GM12878 (cell line): ENCODE measurements at places on chromosomes 2 and 18. TPM values are rescaled to one million over a fixed set of nuclear protein-coding genes. Genes with fewer than 3 reads are reported as not detected.

The ONECUT2 gene
- 0.03 TPM in 2 replicates for total RNA-seq

GRCh38 chr2:8549273-8549922 lies 132.5 kb upstream of the ID2 start:
- H3K27me3 ChIP-seq, result no peaks in the 10 kb centered on the region
- H3K4me3 ChIP-seq, result no peak overlapping the region
- H3K4me1 ChIP-seq, result peaks cover 35% of the 10 kb centered on the region
- DNase-seq, result no peak
- no peak overlapping the region for H3K27ac ChIP-seq

- DNase-seq, result no peak
- no peak overlapping the region for H3K27ac ChIP-seq
- no peaks in the 10 kb centered on the region for H3K27me3 ChIP-seq
- no peaks in the 10 kb centered on the region for H3K4me1 ChIP-seq
- no peak overlapping the region for H3K4me3 ChIP-seq
Observed at GRCh38 chr2:127464470-127465257, 46.4 kb downstream of the PROC start.

DNA sequence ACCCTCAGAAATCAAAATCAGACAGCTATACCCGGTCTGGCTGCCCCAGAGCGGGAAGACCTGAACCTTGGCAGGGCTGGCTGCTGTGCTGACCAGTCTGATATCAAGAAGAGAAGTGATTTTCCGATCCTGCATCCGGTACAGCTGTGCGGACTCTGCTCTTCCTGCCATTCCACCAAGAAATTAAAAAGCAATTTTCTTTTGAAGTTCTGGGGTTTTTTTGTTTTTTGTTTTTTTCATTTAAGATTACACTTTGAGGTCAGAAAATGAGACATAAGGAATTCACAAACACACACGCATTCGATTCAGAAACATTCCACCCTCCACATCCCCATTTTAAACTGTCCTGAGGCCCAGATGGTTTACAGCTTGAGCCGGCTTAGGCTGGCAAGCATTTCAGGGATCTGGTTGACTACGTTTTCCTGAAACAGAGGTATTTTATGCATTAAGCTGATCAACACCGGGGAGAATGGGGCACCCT lies 156.5 kb downstream of the COL6A3 start:
- H3K36me3 ChIP-seq, result no peaks in the 10 kb centered on the region
- H3K4me1 ChIP-seq, result no peaks in the 10 kb centered on the region
- H3K27ac ChIP-seq, result no peak overlapping the region
- H3K27me3 ChIP-seq, result no peaks in the 10 kb centered on the region
- no peak overlapping the region for H3K4me3 ChIP-seq
- DNase-seq, result no peak

DNA sequence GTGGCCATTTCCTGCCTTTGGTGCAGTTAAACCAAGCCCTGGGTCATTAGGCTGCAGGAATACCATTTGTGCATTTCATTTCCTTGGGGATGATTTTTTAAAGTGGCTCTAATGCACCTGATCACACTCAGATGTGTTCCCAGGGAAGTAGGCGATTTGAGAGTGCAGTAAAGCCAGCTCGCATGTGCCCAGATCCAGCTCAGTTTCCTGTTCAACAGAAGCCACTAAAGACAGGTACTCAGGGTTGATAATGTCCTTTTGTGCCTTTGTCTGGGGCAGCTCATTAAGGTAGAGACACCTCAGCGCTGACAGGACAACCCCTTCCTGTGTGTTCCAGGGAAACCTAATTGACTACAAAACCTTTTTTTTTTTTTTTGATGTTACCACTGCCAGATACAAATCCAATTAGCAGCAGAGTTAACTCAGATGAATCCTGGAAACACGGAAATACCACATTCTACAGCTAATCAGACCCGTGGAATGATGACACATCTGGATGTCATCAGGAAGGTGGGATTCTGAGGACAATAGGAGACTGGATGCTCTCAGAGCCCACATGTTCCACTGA lies 15.2 kb upstream of the CHRNA1 start:
- no peak for DNase-seq
- no peaks in the 10 kb centered on the region; the same call in 1 of the 2 replicates for H3K27me3 ChIP-seq
- no peak overlapping the region for H3K27ac ChIP-seq

DNA sequence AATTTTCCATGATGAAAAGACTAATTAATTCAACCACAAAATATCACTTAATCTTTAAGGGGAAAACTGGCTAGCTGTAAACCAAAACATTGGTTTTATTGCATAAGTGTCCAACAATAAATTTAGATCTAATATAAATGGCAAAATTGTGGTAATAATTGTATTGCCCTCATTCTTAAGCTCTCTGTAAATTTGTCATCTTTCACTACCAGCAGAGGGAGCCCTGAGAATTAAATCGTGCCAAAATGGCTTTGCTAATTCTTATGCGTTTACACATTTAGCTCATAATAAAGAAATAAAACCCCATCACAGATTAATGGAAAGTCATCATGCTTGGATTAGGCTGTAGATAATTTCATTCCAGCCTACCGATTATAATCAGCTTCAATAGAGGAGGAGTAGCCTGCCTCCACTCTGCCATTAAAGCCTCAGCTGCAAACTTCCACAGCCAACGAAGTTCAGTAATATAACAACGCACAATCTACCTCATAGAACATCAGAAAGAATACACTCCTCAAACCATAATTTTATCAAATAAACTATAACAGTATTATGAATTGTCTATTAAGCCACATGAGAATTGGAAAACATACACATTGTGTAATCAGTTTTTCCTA lies 70.0 kb upstream of the ATP5MC3 start:
- DNase-seq, result no peak
- no peaks in the 10 kb centered on the region for H3K36me3 ChIP-seq
- no peak overlapping the region for H3K4me3 ChIP-seq
- no peaks in the 10 kb centered on the region for H3K4me1 ChIP-seq

- no peaks in the 10 kb centered on the region for H3K27me3 ChIP-seq
- DNase-seq, result no peak
- no peak overlapping the region for H3K27ac ChIP-seq
- peaks cover 9% of the 10 kb centered on the region for H3K36me3 ChIP-seq
- H3K4me1 ChIP-seq, result no peaks in the 10 kb centered on the region
Observed at GRCh38 chr2:119810049-119810630, 50.4 kb downstream of the PTPN4 start.
